NCI-H774 (cell line): ENCODE measurements at places on chromosomes 12 and 14.

DNA sequence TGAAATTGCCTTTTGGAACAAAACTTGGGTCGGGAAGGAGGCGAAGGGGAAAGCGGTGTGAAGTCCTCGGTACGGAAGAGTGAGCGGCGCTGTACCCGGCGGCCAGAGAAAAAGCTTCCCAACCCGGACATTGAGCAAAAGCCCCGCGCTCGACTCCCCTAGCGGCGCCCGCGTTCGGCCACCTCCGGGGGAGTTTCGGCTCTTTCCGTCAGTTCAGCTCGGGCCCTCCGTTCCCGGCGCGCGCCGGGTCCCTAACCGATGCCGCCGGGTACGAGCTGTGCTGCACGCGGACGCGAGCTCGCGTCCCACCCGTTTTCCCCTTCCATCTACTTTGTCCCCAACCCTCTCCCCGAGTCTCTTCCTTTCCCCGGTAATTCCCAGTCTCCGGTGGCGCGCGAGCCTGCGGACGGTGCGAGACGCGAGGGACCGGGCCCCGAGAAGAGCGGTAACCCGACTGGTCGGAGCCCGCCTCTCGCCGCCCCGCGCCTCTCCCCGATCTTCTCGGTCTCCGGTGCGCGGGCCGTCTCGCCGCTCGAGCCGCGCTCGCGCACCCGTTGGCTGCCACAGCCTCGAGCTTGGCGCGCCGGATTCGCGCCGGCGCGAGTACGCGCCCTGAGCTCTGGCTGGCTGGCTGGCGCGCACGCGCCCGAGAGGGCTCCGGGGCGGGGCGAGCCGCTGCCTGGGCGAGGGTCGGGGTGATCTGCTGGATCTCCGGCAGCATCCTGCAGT is 446 bp upstream of the SPATS2 start:
- DNase-seq, result peak; percentile 98

DNA sequence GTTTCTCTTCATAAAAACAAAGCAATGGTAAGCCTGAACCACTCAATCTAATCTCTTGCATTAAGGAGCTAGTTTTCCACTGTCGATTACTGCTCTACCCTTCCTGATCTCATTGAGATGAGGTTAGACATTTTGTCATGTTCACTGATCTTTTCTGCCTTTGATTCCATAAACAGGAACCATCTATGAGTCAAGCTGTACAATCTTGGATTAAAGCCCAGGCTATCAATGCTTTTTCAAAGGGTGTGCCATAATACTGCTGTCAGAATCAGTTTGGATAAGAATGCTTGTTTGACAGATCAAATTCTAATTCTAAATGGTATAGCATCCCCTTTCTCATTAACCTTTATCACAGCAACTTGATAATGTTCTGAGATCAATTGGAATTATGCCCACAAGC is 16.1 kb downstream of the GRIP1 start:
- no peak for DNase-seq

DNA sequence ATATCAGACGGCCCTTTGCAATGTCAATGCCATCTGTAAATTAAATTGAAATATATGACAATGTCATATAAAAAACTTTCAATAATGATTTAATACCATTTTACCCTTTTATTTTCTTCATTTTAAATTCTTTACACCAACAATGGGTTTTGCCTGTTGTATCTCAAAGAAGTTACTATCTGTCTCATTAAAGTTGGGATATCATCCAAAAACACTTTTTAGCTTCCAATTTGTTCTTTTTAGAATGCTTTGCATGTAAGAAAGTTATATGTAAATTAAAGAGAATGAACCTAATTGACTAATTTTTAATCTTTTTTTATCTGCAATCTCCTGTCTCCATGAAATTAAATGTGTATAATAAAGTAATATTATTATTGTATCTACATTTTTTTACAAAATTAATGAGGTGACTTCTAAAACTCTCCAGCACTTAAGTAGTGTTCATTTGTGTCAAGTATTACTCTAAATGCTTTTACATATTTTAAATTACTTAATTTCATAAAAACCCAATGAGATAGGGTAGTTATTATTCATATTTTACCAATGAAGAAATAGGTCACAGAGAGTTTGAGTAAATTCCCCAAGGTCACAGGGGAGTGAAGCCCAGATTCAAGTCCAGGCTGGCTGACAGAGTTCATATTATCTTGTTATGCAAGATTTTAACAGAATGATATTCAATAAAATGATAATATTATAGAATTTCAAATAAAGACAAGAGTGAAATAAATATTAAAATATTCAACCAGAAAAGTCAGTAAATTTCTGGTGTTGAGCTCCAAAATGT is 673.0 kb upstream of the FLRT2 start:
- no peak for DNase-seq

DNA sequence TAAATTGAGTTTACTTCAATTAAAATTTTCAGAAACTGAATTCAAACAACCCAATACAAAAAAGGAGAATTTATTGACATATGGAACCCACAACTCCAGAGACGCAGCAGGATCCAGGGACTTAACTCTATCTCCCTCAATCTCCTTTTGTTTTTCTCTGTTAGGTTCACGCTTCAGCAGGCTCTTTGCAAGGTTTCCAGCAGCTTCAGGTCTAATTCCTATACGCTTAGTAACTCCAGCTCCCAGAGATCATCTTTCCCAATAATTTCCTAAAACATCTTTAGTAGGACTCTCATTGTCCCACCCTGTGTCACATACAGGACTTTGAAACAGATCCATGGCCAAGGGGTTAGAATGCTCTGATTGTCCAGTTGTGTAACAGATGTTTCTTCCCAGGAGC is 175.2 kb downstream of the RMST start:
- DNase-seq, result no peak

DNA sequence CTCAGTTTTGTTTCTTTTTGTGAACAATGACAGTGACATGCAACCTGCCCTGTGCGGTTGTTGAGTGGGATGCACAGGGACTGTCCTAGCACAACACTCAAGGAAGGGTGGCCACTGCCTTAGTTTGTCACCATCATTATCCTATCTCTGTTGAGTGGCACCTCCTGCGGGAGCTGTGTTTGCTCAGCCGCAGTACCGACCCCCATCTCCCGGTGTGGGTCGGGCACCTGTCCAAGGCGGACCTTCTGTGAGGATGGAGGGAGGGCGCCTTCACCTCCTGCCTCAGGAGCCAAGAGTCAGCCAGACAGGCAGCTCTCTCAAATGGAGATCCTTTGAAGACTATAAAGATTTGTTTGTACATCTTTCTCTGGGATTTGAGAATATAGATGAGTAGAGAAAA is 142.1 kb downstream of the TSPAN9 start:
- no peak for DNase-seq

GRCh38 chr12:41140117-41140516 is 48.0 kb upstream of the PDZRN4 start:
- no peak for DNase-seq

GRCh38 chr14:32370714-32371113 is 41.6 kb downstream of the AKAP6 start:
- DNase-seq, result no peak

- DNase-seq, result no peak
Observed at GRCh38 chr14:46384611-46385010, 267.0 kb downstream of the RPL10L start.

GRCh38 chr14:54621686-54622085 is 54.8 kb downstream of the SAMD4A start:
- no peak for DNase-seq

DNA sequence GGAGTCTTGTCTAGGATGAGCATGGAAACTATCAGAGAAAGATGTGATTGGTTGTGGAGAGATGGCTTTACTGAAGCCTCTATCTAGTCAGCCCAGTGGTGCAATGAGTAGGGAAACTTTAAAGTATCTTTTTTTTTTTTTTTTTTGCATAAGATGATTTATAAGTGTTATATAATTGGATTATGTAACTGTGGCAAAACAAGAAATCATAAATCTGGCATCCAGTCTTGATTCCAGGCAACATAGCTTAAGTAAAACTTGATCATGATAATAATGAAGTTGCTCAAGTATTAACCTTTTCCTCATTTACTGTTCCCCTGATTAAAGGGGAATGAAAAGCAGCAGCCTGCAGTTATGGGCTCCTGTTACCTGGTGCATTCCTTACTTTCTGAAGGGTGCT is 538.0 kb upstream of the ATP2B1 start:
- no peak for DNase-seq

- peak; percentile 6 for DNase-seq
Observed at GRCh38 chr12:76266797-76267196, 81.4 kb downstream of the BBS10 start.
